K562 (cell line): ENCODE measurements at places on chromosomes 6 and 20. TPM values are rescaled to one million over a fixed set of nuclear protein-coding genes. Genes with fewer than 3 reads are reported as not detected.

GRCh38 chr6:150898399-150899170 lies 33.1 kb downstream of the MTHFD1L start:
- H3K27me3 ChIP-seq, result no peaks in the 10 kb centered on the region
- no peak overlapping the region for H3K27ac ChIP-seq
- H3K4me3 ChIP-seq, result no peak overlapping the region
- no peak for DNase-seq
- H3K4me1 ChIP-seq, result peaks cover 19% of the 10 kb centered on the region; the same call in 2 of the 3 replicates
- peaks cover 53% of the 10 kb centered on the region for H3K36me3 ChIP-seq

DNA sequence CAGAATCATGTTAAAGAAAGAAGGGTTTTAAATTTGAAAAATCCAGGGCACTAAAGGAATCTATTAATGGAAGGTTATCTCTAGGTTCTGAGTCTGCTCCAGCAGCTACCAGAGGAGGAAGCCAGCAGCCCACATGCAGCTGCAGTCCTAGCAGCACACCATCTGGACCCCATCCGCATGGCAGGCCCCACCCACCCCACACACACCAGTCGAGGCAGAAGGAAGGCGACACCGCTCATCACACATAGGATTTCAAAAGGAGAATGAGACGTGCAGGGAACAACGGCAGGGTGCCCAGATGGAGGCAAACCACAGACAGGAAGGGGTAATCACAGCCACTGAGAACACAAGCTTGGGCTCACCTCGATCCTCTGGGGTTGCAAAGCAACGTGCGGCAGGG lies 78.9 kb downstream of the GINS1 start:
- H3K36me3 ChIP-seq, result no peaks in the 10 kb centered on the region
- no peak overlapping the region for H3K27ac ChIP-seq
- peaks cover 28% of the 10 kb centered on the region for H3K27me3 ChIP-seq
- H3K4me1 ChIP-seq, result no peaks in the 10 kb centered on the region

DNA sequence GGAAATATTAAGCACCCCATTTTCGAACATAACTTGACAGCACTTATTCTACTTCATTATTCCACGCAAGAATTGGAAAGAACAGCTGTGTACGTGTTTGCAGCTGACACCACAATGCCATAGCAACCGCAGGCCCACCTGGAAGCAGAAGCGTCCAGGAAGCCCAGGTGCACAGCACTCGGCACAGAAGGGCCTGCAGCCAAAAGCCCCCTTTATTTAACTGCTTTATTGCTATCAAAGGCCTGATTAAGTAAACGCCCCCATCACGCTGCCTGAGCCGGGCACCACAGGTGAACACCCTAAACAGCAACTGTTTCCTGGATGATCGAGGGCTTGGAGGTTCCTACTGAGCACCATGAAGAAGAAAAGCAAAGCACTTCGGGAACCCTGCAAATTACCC lies 6.3 kb downstream of the TAF4 start:
- H3K36me3 ChIP-seq, result peaks cover 45% of the 10 kb centered on the region
- H3K27me3 ChIP-seq, result no peaks in the 10 kb centered on the region
- H3K4me3 ChIP-seq, result no peak overlapping the region
- H3K27ac ChIP-seq, result no peak overlapping the region
- H3K4me1 ChIP-seq, result peaks cover 12% of the 10 kb centered on the region
- DNase-seq, result no peak

DNA sequence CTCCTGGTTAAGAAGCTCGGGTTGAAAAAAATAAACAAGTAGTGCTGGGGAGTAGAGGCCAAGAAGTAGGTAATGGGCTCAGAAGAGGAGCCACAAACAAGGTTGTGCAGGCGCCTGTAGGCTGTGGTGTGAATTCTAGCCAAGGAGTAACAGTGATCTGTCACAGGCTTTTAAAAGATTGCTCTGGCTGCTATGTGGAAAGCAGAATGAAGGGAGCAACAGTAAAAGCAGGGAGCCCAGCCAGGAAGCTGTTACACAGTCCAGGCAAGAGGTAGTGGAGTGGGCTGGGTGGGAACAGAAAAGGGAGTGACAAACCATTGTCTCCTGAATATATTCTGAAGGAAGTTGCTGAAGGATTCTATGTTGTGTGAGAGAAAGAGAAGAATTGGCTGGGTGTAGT lies 2.0 kb downstream of the HFE start:
- no peaks in the 10 kb centered on the region for H3K27me3 ChIP-seq
- no peaks in the 10 kb centered on the region for H3K36me3 ChIP-seq
- peaks cover 9% of the 10 kb centered on the region; the same call in 2 of the 3 replicates for H3K4me1 ChIP-seq
- H3K27ac ChIP-seq, result no peak overlapping the region
- no peak overlapping the region for H3K4me3 ChIP-seq
- DNase-seq, result no peak

DNA sequence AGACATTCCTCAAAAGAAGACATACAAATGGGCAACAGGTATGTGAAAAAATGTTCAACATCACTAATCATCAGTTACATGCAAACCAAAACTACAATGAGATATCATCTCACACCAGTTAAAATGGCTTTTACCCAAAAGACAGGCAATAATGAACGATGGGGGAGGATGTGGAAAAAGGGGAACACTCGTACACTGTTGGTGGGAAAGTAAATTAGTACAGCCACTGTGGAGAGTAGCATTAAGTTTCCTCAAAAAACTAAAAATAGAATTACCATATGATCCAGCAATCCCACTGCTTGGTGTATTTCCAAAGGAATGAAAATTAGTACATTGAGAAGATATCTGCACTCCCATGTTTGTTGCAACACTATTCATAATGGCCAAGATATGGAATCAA lies 8.6 kb upstream of the TMEM170B start:
- no peak overlapping the region for H3K27ac ChIP-seq
- H3K36me3 ChIP-seq, result no peaks in the 10 kb centered on the region
- no peaks in the 10 kb centered on the region for H3K4me1 ChIP-seq
- no peak overlapping the region for H3K4me3 ChIP-seq

DNA sequence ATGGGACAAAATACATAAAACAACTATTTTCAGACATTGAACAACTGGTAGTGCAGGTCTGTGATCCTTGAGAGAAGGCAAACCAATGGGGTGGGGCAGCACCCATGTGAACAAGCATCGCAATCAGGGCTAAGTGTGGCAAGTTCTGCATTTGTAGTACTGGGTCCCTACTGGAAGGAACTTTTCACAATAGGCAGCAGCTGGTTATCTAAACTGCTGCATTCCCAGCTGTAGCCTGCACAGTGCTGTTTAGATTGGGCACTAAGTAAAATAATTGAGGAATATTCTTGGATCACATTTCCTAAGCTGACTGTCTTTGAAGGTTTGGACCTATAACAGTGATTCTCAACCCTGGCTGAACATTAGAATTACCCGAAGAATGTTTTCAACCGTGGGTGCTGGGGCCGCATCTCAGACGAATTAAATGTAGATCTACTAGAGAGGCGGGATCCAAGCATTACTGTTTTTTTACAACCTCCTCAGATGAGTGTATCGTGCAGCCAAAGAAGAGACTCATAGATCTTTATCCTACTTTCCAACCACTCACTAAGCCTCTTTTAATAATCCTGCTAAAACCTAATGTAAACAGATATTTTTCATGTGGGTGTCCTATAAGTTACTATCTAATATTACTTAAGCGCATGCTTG lies 12.4 kb upstream of the MAP3K4 start:
- H3K27ac ChIP-seq, result no peak overlapping the region
- no peak for DNase-seq
- no peak overlapping the region for H3K4me3 ChIP-seq
- H3K36me3 ChIP-seq, result no peaks in the 10 kb centered on the region
- H3K27me3 ChIP-seq, result peaks cover 3% of the 10 kb centered on the region; the same call in 1 of the 3 replicates

DNA sequence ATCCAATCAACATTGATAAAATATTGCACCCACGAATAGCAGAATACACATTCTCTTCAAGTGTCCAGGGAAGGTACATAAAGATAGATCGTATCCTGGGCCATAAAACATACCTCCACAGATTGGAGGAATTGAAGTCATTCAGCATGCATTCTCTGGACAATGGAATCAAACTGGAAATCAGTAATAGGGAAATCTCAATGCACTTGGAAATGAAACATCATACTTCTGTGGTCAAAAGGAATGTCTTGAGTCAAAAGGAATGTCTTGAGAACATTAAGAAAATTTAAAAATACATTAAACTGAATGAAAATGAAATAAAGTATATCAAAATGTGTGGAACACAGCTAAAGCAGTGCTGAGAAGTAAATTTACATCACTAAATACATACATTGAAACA lies 138.8 kb downstream of the TFAP2A start:
- H3K4me1 ChIP-seq, result no peaks in the 10 kb centered on the region
- no peaks in the 10 kb centered on the region for H3K36me3 ChIP-seq
- H3K4me3 ChIP-seq, result no peak overlapping the region
- H3K27me3 ChIP-seq, result no peaks in the 10 kb centered on the region
- no peak for DNase-seq

DNA sequence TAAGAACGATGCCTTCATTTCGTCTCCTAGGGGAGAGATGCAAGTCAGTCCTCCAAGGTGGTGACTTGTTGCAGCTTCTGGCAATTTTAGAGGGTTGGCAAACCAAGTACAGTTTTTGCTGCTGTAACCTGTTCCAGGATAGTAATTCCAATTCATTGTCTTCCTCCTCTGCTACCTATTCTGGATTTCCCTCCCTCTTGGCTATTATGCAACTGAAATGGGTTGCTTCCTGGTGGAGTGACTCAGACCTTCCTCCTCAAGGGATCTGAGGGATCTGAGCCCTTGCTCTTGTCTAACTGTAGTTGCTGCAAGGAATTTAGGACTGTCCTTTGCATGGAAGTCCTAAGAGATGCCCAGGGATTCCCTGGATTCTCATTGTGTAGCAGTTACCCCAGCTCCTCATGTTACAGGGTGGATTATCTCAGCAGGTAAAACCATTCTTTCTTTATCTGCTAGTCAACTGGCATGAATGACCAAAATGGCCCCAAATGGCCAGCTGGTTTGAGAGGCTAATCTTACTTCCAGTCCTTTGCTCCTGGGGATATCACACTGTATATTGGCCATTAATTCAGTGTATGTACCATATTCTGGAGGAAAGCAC lies 17.6 kb upstream of the ELMO2 start:
- H3K27ac ChIP-seq, result no peak overlapping the region
- H3K4me1 ChIP-seq, result no peaks in the 10 kb centered on the region
- H3K4me3 ChIP-seq, result no peak overlapping the region
- peaks cover 3% of the 10 kb centered on the region; the same call in 1 of the 3 replicates for H3K27me3 ChIP-seq
- H3K36me3 ChIP-seq, result no peaks in the 10 kb centered on the region

GRCh38 chr6:35183935-35184334 lies 29.8 kb upstream of the SCUBE3 start:
- peak; percentile 52 for DNase-seq
- no peak overlapping the region for H3K27ac ChIP-seq
- H3K36me3 ChIP-seq, result no peaks in the 10 kb centered on the region
- H3K4me3 ChIP-seq, result no peak overlapping the region
- H3K4me1 ChIP-seq, result peaks cover 10% of the 10 kb centered on the region
- H3K27me3 ChIP-seq, result peaks cover 9% of the 10 kb centered on the region; the same call in 1 of the 3 replicates

DNA sequence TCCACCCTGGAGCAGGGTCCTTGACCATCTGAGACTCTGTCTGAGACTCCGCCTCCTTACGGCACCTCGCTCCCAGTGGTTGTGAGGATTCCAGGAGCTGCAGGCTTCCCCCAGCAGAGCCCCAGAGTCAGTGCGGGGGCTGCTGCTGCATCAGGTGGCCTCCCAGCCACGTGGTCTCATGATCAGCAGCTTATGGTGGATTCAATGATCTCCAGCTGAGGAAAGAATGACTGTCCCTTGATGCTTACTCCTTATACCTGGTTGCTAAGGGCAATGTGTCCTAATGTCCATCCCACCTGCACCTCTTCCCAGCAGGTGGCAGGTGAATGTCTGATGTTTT lies 40.0 kb downstream of the SLC22A1 start:
- no peaks in the 10 kb centered on the region for H3K36me3 ChIP-seq
- DNase-seq, result no peak
- peaks cover 4% of the 10 kb centered on the region; the same call in 2 of the 3 replicates for H3K4me1 ChIP-seq
- H3K27ac ChIP-seq, result no peak overlapping the region
- H3K27me3 ChIP-seq, result peaks cover 9% of the 10 kb centered on the region; the same call in 2 of the 3 replicates

GRCh38 chr6:165668951-165669350 lies 5.9 kb upstream of the PDE10A start:
- peaks cover under 1% of the 10 kb centered on the region for H3K27me3 ChIP-seq
- H3K4me3 ChIP-seq, result no peak overlapping the region
- H3K27ac ChIP-seq, result no peak overlapping the region
- H3K36me3 ChIP-seq, result no peaks in the 10 kb centered on the region

The AIG1 gene
- total RNA-seq, result 85.2 and 89.8 TPM in 2 replicates

The C20orf141 gene
- not detected in 2 replicates for total RNA-seq

The KHDC1L gene
- total RNA-seq, result 0.35 and 0.51 TPM in 2 replicates

The MYMX gene
- not detected in 2 replicates for total RNA-seq

The TRIM15 gene
- total RNA-seq, result 1.2 TPM in 2 replicates

The TCF21 gene
- total RNA-seq, result not detected in 2 replicates

The FOXF2 gene
- not detected in 2 replicates for total RNA-seq
